ENCODE measurements at places on chromosomes 7 and 10.

- no peak for DNase-seq
Observed at GRCh38 chr7:151851145-151851751, 25.7 kb downstream of the PRKAG2 start.

DNA sequence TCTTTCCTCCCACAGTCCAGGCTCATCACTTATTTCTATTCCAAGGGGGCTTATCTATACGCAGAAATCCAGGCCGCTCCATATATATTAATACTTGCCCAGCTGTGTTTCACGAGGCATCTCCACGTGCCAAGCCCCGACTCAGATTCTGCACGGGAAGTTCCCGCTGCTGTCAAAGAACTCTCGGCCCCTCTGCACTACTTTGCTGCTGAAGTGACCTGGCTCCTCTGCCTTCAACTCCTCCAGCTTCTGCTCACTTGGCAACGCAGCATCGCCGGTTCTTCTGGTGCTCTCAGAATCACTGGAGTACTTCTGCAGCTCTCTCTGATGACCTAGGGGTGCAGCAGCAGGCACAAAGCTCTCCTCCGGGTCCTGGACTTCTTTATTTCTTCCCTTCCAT lies 9.7 kb upstream of the CHST12 start:
- DNase-seq: no peak

DNA sequence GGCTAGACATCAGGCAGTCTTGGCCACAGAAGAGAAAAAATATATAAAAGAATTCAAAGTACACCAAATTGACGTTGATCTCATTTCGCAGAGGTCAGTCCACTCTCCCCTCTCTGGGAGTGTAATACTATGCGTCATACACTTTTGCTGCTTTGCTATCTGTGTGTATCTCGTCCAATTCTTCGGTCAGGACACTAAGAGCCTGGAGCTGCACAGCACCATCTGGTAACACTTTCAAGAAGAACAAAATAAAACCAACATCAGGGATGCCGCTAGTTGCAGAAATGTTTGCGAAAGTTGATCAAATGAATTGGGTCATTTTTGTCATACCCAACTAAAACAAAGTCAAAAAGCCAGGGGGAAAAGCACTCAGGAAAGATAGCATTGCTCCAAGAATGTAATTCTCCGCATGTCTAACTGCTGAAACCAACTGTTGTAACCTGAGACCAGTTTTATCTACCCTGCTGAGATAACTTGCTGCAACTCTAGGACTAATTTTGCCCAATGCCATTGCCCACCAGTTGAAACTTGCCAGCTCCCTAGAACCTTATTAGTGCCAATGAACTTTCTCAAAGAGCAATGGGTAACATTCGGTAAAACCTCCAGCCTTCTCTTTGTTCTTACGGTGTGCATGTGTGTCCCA lies 23.0 kb downstream of the TMEM176A start:
- no peak for DNase-seq

- peak; percentile 37 for DNase-seq
Observed at GRCh38 chr7:41238851-41239331, 464.0 kb downstream of the INHBA start.

GRCh38 chr10:90889636-90890035 lies 17.9 kb downstream of the RPP30 start:
- no peak for DNase-seq

DNA sequence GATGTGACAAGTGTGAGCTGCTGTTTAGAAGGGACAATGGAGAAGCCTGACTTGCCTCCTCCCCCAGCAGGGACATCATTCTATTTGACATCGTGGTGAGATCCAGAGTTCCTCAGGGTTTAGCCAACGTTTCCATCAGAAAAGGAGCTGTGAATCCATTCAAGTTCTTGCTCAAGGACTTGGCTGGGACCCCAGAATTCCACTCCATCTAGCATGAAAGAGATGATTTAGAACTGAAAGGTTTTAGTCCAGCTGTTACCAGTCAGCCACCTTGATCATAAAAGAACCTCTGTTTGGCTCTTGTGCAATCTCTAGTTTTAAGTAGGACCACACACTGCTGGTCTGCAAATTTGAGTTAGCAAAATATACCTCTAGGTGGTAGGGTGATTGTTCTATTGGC lies 337.6 kb downstream of the FRMD4A start:
- DNase-seq: peak; percentile 48

DNA sequence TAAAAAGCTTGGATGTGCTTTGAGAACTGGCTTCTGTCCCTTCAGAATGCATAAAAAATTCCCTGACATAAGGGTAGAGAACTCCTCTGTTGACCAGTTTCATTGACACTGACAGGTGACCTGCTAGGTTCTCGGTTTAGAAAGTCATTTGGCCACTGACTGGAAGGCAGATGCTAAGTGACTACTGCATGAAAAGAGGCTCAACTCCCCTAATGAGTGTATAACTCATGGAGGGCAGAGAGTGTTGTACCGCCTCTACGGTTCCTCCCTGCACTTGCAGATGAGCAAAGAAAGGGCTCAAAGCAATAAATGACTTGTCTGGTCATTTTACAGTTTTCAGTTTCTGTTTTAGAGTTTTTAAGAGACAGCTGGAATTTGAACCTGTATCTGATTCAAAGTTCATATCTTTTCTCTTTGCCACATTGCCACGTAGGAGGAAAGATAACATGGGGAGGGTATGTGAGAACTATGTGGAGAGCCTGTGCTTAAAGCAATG lies 2.9 kb upstream of the FGL2 start:
- no peak for DNase-seq

DNA sequence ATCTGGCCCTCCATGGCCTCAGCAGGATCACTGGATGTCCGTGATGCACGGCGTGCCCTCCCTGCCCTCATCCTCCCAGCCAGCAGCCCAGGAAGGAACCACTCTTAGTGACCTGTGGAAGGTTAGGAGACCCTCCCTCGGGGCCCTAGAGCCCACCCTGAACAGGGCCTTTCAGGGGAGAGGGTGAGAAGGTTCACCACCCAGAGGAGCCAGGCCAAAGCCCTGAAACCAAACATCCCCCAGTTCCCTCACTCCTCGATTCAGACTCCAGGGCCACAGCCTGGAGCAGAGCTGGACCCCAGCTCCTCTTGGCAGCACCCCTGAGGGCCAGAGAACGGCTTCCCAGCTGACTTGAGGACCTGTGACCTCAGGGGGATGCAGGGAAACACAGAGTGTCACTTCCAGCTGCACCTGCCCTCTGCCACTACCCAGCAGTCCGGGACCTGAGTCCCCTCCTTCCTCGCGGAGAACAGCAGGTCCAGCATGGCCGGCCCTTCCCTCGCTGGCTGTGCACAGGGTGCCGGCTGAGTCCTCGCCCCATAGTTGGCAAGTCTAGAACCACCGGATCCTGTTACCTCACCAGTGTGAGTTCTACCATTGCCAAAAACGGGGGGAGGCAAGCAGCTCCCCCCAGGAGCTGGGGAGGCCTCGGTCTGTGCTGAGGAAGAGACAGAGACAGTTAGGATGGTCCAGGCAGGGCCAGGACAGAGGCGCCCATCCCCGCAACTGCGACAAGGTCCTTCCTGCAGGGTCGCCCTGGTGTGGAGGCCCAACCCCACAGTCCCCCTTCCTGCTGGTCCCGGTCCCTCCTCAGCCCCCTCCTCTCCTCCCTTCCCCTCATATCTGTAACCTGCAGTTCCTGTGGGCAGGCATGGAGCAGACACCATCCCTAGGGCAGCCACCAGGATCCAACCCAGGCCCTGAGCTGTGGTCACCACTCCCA lies 158.6 kb downstream of the NRF1 start:
- no peak for DNase-seq

- no peak for DNase-seq
Observed at GRCh38 chr10:44242826-44243225, 142.1 kb downstream of the CXCL12 start.

GRCh38 chr7:39083781-39084180 lies 106.1 kb downstream of the POU6F2 start:
- no peak for DNase-seq

DNA sequence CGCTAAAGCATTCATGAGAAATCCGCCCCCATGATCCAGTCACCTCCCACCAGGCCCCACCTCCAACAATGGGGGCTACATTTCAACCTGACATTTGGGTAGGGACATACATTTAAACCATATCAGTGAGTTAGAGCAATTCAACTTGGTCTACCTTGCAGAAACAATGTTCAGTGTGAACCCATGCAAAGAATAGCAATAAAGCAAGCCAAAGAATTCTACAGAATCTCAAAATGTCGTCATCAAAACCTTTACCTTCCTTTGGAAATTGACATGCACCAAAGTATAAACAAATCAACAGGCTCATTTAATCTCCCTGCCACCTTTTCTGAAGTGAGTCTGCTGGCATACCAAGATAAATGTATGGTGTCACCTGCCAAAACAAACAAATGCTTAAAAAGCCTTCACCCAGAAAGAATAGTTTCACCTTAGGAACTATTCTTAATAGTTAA lies 68.8 kb upstream of the ABLIM1 start:
- peak; percentile 58 for DNase-seq

- DNase-seq: no peak
Observed at GRCh38 chr7:143130541-143130940, 1.3 kb upstream of the PIP start.

GRCh38 chr10:116450861-116451260 lies 23.2 kb downstream of the PNLIPRP3 start:
- no peak for DNase-seq

GRCh38 chr10:117189557-117189956 lies 7.7 kb upstream of the KCNK18 start:
- DNase-seq: no peak

DNA sequence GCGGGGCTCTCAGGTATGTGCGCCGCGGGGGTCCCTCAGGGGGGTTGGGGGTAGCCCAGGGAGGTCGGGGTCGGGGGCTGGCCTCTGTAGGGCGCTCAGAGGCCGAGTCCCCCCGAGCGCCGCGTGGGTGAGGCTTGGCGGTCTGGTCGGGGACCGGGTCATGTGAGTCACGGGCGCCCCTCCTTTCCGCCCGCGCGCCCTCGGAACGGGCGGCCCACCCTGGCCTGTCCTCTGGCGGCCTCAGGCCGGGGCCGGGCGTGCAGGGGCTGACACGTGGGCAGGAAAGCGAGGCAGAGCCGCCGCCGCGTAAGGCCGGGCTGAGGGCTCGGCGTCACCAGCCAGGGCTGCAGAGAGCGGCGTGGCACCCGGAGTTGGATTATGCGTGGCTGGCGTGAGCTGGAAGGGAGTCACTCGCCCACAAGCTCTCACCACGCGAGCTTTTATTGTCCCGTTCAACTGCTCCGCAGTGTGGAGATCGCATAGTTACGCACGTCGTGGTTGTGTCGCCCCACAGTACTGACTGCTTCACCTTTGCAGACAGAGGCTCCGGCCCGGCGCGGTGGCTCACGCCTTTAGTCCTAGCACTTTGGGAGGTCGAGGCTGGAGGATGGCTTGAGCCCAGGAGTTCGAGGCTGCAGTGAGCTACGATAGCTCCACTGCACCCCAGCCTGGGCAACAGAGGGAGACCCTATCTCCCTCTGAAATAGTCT lies 385 bp downstream of the SHLD2 start:
- peak; percentile 84 for DNase-seq

DNA sequence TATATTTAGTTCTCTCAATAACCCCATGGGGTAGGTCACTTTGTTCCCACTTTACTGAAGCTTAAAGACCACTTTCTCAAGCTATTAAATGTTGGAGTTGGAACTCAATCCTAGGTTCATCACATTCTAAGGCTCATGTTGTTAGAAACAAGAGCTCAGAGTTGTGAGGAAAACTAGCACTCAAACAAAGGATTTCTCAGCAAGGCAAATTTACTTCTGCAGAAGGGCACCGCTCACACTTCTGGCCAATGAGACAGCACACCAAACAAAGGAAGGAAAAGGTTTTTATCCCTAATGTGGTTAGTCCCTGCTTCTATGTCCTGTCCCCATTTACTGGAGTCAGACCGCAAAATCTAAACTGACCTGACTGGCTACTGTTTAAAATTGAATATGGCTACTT lies 214.6 kb upstream of the PHF14 start:
- DNase-seq: no peak

DNA sequence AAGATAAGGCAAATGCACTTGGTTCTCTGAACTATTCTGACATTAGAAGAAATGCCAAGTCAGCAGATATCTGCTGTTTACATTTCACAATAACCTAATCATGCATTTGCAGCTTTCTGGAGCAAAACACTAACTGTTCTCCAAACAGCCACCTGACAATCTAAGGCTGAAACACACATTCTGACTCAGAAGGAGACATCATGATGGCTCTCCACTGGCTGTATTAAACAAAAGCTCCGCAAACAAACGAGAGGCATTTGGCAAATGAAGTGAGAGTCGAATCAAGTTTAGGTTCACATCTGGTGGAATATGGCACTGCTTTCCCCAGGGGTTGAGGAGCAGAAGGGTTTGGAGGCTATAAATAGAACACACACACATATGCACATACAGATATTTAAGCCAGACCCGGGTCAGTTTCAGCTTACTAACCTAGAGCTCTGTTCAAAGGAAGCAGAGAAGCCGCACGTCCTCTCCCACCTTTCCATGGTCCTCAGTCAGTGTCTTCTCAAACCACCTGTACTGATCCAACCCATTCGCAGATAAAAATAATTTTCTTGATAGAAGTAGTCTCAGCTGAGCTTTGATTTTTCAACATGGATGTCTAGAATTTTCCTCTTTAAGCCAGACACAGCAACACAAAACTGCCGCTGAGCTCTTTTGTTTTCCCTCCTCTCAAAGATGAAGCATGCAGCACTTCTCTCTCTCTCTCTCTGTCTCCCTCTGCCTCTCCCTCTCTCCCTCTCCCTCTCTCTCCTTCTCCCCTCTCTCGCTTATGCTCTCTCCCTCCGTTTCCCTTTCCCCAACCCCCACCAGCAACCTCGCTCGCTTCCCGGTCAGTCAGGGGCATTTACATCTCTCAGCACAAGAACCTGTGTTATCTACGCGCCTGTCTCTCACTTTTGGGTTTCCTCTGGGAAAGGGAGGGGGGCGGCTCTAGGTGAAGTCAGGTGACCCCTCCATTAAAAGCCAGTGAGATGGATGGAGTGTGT lies 682.8 kb downstream of the MAGI2 start:
- no peak for DNase-seq

DNA sequence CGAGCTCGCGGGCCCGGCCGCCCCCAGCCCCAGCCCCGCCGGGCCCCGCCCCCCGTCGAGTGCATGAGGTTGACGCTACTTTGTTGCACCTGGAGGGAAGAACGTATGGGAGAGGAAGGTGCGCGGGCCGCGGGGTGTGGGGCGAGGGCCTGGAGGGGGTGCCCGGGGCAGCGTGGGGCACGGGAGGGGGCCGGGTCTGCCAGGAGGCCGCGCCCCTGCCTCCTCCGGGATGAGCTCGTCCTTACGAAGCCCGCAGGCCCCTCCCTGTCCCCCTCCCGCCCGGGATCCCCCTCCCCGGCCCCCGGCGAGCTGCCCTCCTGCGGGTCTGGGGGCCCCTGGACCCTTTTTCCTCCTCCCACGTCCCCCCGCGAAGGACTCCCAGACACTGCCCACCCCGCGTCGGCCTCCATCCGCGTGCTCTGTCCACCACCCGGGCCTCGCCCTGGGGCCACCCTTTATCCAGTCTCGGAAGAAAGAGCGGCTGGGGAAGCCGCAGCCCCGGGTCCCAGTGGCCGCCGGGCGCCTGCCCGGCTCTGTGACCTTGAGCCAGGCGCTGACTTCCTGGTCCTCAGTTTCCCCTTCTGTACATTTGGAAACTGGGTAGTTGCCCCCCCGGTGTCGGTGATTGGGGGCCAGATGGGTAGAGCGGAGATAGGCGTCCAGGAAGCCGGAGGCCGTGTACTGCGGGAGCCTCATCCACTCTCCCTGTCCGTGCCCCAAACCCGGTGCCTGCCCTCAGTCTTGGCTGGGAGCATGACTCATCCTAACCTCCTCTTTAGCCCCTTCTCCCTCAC lies 521 bp downstream of the LIMK1 start:
- DNase-seq: peak; percentile 76

- peak; percentile 36 for DNase-seq
Observed at GRCh38 chr10:84267503-84268126, 22.8 kb downstream of the RGR start.

Measured in MCF 10A (cell line).